ENCODE measurements at places on chromosomes 6 and 20.

DNA sequence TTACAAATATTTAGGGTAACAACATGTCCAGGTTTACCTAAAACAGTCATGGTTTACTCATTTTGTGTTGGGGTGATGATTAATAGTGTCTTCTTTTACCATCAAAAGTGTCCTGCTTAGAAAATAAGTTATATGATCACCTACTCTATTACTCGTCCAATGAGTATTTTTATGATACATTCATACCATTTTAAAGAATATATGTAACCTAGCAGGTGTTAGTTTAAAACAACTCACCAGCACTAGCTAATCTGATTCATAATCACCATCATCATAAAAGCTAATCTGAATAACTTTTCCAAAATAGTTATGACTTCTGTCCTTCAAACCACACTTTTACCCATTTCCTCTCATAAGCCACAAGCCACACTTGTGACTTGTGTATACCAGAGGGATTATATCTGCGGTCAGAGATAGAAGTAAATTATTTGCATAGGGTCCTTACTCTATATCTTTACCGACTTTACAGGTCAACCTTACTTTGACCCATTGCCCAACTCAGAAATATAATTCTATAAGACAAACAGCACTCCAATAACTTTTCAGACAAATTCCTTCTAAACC lies 33.3 kb upstream of the NRN1 start:
- DNase-seq = no peak

DNA sequence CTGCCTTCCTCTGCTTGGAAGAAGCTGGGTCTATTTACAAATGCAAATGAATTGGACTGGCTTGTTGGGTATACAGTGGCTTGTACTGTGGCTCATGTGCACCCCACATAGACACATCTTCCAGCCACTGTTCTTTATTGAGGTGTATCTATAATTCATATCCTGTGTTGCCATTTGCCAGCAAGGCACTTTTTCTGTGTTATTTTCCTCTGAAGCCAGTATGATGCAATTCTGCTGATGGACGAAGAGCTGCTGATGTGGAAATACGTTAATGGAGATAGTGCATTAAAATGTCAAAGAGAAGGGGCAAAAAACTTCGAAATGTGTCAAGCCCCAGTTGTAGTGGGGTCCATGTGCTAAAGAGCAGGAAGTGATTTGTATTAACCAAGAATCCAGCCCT lies 167.5 kb downstream of the TMEM242 start:
- DNase-seq = no peak

GRCh38 chr6:135686784-135687301 lies 164.7 kb upstream of the PDE7B start:
- no peak for DNase-seq

GRCh38 chr20:36574366-36575135 lies 1.2 kb downstream of the TGIF2 start:
- DNase-seq = peak; percentile 70

DNA sequence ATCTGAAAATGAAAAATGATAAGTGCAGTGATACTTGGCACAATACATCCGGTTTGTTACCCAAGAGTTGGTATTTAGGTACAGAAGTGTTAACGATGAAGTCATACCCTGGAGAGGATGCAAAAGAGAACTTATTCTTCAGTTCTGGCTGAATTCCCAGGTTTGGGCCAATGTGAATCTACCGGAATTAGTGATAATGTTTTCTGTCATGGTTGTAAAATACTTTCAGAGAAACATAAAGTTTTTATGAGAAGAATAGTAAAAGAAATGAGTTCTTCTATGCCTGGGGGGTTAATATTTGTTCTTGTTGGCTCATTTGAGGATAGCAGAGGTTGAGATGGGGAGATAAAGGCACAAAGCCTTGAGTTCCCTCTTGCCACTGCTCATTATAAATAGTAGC lies 509.9 kb upstream of the POU3F2 start:
- DNase-seq = no peak

GRCh38 chr6:106181664-106182418 lies 95.7 kb downstream of the PRDM1 start:
- peak; percentile 48 for DNase-seq

- no peak for DNase-seq
Observed at GRCh38 chr6:35140639-35141006, 516 bp downstream of the TCP11 start.

GRCh38 chr6:123062670-123063069 lies 66.6 kb downstream of the CLVS2 start:
- DNase-seq = no peak

- DNase-seq = no peak
Observed at GRCh38 chr6:75673884-75674283, 72.2 kb downstream of the SENP6 start.

- peak; percentile 25 for DNase-seq
Observed at GRCh38 chr6:153328194-153328593, 197.1 kb upstream of the RGS17 start.

DNA sequence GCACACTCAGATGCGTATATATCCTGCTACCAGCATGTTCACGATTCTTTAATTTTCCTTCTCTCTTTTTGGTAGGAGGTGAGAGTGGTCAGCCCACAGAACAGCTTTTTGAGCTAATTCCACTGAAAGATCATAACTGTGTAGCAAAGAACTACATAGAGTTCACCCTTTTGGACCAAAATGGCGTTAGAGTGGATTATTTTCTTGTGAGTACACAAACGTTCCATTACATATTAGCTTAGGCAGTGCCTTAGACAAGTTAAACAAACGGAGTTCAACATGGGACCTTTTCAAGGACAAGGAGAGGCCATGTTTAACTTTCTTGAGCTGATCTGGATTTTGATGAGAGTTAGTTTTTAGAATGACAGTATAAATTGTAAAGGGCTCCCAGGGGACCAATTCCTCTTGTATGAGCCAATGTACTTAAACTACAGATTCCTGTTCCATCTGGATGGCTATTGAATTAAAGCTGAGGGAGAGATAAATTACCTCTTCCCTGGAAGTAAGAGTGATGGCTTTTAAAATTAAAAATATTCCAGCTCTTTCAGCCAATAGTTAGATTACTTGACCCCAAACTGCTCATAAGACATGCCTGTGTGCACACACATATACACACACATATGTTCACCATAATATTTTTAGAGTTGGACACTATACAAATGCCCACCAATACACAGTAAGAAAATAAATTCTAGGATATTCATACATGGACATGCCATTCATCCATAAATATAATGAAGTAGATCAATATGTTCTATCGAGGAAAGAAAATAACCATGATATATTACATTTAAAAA lies 25.6 kb upstream of the ARMH2 start:
- DNase-seq = no peak

DNA sequence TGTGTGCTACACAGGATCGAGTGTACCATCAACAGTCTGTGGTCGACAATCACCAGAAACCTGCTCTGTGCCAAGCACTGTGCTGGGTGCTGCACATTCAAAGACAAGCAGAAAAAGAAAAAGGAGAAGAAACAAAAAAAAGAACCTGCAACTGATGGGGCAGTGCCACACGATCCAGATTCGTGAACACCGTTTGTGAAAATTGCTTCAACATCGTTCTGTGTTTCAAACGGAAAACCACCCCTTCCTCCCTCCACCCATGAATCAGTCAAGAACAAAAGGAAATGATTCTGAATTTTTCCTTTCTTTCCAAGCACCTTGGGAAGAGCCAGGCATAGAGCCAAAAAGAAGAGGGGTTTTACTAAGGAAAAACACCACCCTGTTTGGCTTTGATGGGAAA lies 129.2 kb upstream of the ARID1B start:
- no peak for DNase-seq

DNA sequence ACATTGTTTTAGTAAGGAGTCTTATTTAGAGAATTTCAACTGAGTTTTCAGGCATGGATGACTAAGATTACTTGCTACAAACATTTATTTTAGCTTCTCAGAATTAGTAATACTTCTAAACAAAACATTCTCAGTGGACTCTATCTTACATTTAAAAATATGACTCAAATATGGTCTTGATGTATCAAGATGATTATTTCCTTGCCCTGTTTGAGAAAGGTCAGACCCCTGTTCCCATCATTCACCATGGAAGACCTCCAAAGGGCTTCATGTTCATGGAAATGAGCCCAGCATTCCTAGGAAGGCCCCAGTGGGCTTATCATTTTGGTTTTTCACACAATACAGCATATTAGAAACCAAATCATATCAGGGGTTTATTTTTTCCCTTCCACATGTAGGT lies 24.6 kb upstream of the TRPC4AP start:
- DNase-seq = no peak

- DNase-seq = no peak
Observed at GRCh38 chr6:84657486-84657885, 106.9 kb downstream of the TBX18 start.

GRCh38 chr6:109002882-109003281 lies 91.8 kb downstream of the SESN1 start:
- DNase-seq = no peak

- no peak for DNase-seq
Observed at GRCh38 chr6:43435682-43436437, 8.5 kb downstream of the ABCC10 start.

Measured in MG63 (cell line).